ENCODE measurements at places on chromosomes 6 and 20.

GRCh38 chr6:75493400-75494064 is at the start of gene FILIP1:
FILIP1 (minus strand) TSS chr6:75493800; CDS start chr6:75414972, 78,828 bp downstream.
- DNase-seq = no peak

GRCh38 chr6:139732451-139732850 is 358.0 kb upstream of the CITED2 start:
- no peak for DNase-seq

DNA sequence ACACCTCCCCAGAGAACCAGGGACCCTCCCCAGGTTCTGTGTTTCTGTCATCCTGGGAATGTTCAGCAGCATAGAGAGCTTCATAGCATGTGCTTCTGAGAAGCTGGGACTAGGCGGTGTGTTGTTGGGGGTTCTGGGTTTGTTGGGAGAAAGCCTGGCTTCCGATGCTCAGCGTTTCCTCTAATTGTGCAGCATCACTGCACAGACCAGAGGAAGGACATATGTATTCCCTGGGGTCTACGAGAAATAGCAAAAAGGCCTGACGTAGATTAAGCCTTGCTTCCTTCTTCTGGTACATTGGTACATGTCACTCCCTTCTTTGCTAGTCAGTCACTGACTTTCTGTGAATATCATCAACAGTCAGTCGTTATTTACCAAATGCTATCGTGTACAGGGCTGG is 96.9 kb upstream of the SGK1 start:
- no peak for DNase-seq

- no peak for DNase-seq
These were observed 290.0 kb downstream of the PRL start for GRCh38 chr6:22006795-22007194.

- DNase-seq = no peak
These were observed 6.9 kb downstream of the BCL2L1 start for GRCh38 chr20:31715766-31716165.

GRCh38 chr20:14707026-14707680 is 369.7 kb upstream of the FLRT3 start:
- no peak for DNase-seq

All from T-cell (primary cell).